ENCODE measurements at places on chromosomes 3 and 15.

DNA sequence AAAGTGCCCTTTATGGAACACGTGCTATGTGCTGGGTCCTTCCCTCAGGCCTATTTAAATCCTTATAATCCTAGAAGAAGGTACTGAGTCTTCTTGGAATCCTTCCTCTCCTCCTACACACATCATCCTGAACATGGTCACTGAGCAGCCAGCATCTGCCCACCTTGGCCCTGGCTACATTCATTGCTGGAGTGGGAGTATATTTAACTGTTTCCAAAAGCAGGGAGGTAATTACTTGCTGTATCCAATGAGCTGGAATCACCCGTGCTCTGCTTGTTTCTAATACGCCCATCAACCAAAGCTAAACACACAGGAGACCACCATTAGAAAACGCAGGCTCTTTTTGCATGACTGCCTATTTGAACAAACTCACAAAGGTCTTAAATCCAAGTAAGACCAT lies 122.2 kb downstream of the RORA start:
- no peak for DNase-seq

GRCh38 chr3:178996399-178996798 lies 75.2 kb downstream of the ZMAT3 start:
- no peak for DNase-seq

GRCh38 chr3:15964605-15965442 lies 167.0 kb upstream of the ANKRD28 start:
- DNase-seq: no peak

- DNase-seq: peak; percentile 84
Observed at GRCh38 chr3:160754371-160754854, 1.6 kb upstream of the PPM1L start.

GRCh38 chr15:49428409-49429095 lies 5.5 kb downstream of the FGF7 start:
- DNase-seq: no peak

GRCh38 chr3:16375891-16376290 lies 110.9 kb downstream of the OXNAD1 start:
- DNase-seq: no peak

GRCh38 chr3:115808816-115809215 lies 185.5 kb downstream of the GAP43 start:
- no peak for DNase-seq

GRCh38 chr15:84638103-84638502 lies 16.0 kb downstream of the WDR73 start:
- no peak for DNase-seq

DNA sequence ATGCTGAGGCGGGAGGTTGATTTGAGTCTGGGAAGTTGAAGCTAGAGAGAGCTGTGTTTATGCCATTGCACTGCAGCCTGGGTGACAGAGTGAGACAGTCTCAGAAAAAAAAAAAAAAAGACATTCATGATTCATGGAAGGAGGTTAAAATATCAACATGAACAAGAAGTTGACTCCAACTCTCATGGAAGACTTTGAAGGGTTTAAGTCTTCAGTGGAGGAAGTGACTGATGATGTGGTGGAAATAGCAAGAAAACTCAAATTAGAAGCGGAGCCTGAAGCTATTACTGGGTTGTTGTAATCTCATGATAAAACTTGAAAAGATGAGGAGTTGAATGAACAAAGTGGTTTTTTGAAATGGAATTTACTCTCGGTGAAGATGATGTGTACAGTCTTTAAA lies 491.8 kb downstream of the SQOR start:
- DNase-seq: no peak

- DNase-seq: no peak
Observed at GRCh38 chr15:34122771-34123183, 20.9 kb downstream of the PGBD4 start.

DNA sequence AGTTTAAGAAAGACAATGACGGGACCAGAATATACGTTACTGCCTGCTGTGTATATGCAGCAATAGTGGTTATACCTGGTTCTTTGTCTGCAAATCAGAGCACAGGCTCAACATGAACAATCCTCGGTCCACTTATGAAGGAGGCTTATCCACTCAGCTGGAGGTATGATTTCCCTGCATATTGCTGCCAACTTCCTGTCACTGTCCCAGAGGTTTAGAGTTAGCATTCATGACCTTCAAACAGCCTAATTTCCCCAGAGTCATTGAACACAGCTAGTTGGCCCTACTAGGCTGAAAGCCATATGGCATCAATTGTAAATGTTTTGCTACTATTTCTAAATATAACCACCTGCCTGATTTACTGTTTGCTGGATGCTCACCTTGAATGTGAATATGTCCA lies 224.9 kb upstream of the ZNF717 start:
- DNase-seq: no peak

GRCh38 chr3:50588759-50589433 lies 19.6 kb downstream of the HEMK1 start:
- DNase-seq: no peak

- DNase-seq: peak; percentile 98
Observed at GRCh38 chr15:44536302-44536961, 515 bp upstream of the EIF3J start.

DNA sequence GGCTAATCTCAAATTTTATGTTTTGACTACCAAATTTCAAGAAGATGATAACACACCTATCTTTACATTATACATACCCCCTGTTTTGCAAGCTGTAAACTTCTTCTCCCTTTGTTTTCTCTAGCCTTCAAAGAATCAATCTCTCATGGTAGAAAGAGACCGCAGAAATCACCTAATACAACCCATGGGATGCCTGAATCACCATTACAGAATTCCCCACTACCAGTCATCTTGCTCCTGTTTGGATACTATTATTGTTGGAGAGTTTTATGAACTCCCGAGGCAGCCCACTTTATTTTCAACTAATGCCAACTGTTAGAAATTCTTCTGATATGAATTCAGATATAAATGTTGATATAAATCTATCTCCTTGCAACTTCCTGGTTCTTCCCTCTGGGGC lies 110.9 kb downstream of the FRMD5 start:
- DNase-seq: no peak

DNA sequence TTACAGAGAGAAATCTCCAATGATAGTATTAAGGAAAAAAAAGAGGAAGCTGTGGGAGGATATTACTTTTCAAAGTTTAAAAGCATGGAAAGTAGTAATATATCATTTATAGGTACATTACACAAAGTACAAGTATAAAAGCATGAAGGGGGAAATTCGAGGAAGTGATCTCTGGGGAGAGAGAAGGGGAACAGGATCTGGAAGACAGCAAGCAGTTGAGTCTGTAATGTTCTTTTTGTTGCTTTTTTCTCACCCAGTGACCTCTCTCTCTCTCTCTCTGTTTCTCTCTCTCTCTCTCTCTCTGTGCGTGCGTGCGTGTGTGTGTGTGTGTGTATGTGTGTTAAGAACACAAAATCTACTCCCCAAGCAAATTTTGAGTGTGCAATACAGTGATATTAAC lies 10.2 kb downstream of the C3orf20 start:
- DNase-seq: no peak

GRCh38 chr3:119937229-119937628 lies 155.3 kb downstream of the NR1I2 start:
- no peak for DNase-seq

- no peak for DNase-seq
Observed at GRCh38 chr15:49110158-49110944, 45.0 kb downstream of the COPS2 start.

DNA sequence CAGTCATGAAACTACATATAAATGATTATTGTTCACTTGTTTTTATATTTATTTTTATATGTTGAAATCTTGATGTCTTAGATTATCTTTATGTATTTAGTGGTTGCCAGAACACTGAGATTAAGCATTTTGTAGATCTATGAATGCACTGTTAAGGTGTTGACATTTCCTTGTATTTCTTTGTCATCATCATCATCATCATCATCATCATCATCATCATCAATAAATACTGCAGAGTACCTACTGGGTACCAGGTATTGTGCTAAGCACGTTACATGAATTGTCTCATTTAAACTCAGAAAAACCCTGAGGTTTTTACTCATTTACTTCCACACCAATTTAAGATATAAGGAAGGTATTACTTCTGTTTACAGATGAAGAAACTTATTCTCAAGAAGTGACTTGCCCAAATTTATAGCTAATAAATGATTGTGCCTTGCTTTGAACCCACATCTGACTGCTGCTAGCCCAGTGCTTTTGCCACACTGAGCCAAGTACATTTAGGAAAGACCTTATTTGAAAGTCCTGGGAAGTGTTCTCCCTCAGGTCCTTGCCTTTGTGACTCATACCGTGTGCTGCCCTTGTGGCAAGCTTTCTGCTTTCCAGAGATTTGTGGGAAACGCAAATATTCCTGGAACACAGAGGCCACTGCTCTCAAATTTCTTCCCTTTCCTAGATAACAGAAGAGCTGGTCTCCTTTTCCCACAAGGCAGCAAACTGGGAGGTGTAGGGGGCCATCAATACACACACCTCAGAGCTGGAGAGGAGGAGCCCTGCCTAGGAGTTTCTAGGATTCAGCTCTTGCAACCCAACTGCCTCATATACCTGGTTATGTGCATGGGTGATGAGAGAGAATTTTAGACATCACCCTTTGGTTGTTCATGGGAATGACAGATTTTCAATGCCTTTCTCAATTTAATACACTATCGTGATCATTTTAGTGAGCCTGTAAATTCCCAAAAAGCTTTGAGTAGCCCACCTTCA lies 115.4 kb upstream of the C15orf61 start:
- DNase-seq: no peak

- DNase-seq: no peak
Observed at GRCh38 chr15:42184296-42184695, 23.8 kb downstream of the VPS39 start.

DNA sequence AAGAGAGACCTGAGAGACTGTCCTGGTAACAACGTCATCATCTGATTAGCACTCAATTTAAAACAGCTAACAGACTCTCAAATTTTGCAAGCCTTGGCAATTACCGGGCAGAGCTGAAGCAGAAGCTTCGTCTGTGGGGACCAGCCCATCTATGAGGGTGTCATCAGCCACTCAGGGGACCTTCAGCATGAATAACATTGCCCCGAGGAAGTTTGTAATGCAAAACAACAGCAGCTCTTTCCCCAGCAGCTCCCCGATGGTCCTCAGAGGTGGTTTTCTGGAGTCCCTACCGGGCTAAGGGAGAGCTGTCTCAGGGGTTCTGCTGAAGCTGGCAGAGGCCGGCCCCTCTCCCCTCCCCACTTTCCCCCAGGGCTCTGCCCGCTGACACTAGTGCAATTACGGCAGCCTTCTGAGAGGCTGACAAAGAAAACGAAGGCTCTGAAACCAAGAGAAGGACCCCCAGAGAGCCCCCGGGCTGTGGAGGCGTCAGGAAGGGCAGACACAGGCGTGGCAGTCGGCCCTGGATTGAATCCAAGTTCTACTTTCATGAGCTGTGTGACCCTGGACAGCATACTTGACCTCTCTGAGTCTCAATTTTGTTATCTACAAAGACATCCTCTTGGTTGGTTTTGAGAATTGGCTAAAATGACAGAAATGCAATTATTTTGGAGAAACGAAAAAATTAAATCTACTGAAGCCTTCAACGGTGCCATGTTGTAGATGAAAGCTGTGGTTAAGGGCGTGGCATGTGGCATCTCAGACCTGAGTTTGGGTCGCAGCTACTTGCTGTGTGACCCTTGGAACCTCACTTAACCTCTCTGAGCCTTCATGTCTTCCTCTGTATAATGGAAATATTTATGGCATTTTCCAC lies 102.1 kb upstream of the TLE3 start:
- no peak for DNase-seq

DNA sequence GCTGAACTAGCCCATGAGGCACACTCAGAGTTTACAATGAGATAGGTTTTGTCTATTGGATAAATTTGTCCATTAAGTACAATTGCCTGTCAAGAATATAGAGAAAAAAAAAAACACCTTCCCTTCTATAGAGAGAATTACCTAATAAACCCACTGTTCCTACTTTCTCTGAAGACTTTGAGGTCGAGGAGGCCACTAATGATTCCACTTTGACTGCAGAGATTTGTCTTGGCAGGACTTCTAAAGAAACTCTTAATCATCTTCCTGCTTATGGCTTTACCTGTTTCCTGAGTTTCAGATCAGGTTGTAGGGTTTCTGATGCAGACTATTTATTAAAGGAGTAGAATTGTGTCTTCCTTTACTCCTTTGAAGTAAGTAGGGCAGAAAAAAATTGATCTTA lies 342.4 kb upstream of the KCNMB2 start:
- DNase-seq: no peak

DNA sequence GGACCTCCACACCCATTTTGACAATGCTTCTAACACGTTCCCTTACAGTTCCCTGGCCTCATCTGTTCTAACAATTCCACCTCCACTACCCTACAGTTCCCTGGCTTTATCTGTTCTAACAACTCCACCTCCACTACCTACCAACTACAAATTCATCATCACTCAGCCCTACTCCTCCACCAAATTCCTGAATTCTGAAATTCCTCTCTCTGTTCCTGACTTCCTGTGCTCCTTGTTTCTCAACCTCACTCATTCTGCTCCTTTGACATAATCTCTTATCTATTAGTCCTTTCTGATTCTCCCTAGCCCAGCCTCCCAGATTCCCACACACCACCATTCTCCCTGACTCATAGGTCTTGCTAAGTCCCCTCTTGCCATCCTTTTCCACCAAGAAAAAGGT lies 22.5 kb downstream of the UPK1B start:
- DNase-seq: no peak

- DNase-seq: no peak
Observed at GRCh38 chr3:141411251-141411771, 43.0 kb downstream of the ZBTB38 start.

- DNase-seq: no peak
Observed at GRCh38 chr3:10973046-10973595, 19.4 kb upstream of the SLC6A1 start.

GRCh38 chr3:18499301-18499700 lies 74.2 kb upstream of the SATB1 start:
- DNase-seq: no peak

DNA sequence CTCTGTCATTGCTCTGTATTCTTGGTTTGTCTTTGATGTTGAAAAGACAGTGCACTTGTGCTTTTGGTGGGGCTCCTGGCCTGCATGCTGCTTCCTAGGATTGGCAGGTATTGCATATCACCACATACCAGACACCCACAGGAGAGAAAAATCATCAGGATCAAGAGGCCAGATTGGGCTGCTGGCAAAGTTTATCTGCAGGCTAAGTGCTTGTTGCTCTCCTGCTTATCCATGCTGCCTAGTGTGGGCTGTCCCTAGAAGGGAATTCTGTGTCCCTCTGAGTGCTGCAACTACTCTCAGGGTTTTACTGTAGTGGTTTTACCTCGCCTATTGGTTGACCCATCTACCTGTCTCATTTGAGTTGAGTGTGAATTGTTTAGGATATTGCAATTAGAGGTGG lies 833 bp upstream of the SLC22A13 start:
- no peak for DNase-seq

DNA sequence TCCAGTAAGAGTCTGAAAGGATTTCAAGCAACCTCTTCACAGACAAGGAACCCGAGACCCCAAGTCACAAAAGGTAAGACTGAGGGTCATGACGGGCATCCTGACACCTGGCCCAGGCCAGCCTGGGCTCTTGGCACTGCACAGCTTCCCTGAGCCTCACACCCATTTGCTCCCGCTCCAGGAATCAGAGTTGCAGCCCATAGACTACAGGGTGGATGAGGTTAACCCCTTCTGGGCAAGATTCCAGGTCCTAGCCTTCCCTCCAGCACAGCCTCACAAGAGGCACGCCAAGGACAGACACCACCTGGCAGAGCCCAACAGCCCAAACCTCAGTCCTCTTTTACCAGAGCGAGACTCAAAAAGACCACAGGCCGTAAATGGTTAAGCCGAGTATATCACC lies 36.2 kb downstream of the RBPMS2 start:
- DNase-seq: no peak

GRCh38 chr3:109863701-109864100 lies 526.4 kb upstream of the DPPA4 start:
- DNase-seq: no peak
